ENCODE measurements at places on chromosomes 7 and 10. TPM values are rescaled to one million over a fixed set of nuclear protein-coding genes. Genes with fewer than 3 reads are reported as not detected.
A peak's percentile ranks its signal among the peaks of the same experiment; 100 is the strongest.

DNA sequence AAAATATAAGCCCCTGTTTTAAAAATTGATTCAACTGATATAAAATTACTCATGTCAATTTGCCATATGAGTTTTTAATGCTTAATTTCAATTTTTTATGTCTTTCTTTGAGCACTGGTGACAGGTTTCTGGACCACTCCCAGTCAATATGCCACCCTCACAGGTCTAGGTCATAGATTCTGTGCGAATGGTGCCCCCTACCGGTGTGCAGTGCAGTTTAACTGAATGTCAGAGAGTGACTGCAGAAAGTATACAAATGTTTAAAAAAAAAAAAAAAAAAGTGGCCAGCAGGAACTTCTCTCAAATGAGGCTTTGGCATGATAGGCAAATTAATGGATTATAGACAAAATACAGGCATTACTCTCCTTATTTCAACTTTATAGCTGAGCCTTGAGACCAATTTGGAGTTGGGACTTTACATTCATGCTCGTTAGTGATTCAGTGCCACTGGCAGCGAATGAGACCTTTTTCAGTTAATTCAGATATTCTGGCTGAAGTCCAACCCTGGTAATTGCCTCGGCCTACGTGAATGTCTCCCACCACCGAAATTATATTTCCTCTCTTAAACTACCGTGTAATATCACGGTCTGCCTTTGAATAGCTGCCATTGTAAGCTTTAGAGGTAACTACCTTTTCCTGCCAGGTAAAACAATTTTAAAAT, 427.6 kb downstream of the PHTF2 start:
- DNase-seq = peak; percentile 93

- DNase-seq = no peak
These were observed 173.8 kb upstream of the HPS1 start for GRCh38 chr10:98620503-98620902.

DNA sequence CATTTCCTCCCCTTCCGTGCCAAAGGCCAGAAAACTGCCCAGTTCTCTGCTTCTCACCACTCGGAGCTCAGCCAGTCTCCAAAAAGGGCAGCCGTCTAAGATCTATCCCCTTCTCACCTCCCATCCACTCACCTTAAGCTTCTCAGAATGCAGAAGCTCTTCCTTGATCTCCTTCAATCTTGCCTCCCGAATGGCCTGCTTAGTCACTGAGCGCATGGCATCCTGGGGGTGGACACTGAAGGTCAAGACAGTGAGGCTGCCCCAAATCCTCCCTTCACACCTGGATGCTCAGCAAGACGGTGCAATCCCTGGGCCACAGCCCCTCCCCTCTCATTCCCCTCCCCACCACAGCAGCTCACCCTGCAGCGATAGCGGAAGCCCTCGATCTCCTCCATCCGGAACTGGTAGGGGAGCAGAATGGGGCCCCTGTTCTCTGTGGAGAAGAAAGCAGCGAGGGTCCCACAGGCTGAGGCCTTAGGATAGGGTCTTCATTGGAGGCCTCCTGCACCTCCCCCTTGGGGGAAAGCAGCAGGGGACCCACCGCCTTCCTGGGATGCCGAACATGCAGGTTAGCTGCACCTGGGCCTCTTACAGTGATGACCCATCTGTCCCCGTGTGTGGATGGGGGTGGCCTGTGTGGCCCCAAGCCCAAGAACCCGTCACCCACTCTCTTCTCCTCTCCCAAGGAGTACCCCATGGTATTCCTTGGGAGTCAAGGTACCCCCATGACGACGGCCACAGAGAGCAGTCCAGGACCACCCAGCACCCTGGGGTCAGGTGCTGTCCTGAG, 4.7 kb downstream of the DDX56 start:
- DNase-seq = no peak

NUTM2E gene
- 0.03 TPM for total RNA-seq

MLXIPL gene
- total RNA-seq = 0.03 TPM

Data from SK-MEL-5 (cell line).